Caki2 (cell line): ENCODE measurements at places on chromosomes 1 and 21.

DNA sequence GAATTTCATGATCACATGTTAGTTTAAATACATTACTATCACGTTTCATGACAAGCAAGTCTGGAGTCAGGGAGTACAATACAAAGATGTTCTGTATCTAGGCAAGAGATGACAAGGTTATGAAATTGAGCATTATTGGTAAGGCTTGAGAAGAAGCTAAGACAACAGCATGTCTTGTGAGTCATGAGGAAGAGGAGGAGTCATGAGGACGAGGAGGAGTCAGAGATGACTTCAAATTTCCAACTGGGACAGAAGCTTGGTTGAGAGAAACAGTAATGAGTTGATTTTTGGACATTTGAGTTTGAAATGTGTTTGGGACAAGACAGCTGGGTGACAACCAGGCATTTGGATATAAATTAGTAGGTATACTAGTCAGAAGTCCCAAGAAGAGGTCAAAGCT is 4.3 kb upstream of the UBE2U start:
- no peak for DNase-seq

- DNase-seq = no peak
Observed at GRCh38 chr1:74517599-74518051, 5.2 kb upstream of the LRRC53 start.

GRCh38 chr21:34890724-34891612 is 158.1 kb downstream of the RUNX1 start:
- no peak for DNase-seq

- no peak for DNase-seq
Observed at GRCh38 chr1:175200678-175201521, 8.3 kb upstream of the KIAA0040 start.

DNA sequence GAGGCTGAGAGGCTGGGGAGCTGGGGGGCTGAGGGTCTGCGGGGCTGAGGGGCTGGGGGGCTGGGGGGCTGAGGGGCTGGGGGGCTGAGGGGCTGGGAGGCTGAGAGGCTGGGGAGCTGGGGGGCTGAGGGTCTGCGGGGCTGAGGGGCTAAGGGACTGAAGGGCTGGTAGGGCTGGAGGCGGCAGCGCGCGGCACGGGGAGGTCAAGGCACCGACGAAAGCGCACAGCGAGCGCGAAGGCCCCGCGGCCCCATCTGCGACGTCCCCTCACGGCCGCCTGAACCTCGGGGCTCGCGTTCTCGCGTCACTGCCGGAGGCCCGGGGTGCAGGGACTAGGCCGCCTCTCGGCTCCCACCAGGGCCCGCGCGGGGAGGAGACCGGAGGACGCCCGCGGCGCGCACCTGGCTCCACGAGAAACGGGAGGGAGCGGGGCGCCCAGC is 356 bp downstream of the INTS11 start:
- DNase-seq = no peak

- DNase-seq = peak; percentile 48
Observed at GRCh38 chr1:184890539-184890973, 83.8 kb downstream of the NIBAN1 start.

DNA sequence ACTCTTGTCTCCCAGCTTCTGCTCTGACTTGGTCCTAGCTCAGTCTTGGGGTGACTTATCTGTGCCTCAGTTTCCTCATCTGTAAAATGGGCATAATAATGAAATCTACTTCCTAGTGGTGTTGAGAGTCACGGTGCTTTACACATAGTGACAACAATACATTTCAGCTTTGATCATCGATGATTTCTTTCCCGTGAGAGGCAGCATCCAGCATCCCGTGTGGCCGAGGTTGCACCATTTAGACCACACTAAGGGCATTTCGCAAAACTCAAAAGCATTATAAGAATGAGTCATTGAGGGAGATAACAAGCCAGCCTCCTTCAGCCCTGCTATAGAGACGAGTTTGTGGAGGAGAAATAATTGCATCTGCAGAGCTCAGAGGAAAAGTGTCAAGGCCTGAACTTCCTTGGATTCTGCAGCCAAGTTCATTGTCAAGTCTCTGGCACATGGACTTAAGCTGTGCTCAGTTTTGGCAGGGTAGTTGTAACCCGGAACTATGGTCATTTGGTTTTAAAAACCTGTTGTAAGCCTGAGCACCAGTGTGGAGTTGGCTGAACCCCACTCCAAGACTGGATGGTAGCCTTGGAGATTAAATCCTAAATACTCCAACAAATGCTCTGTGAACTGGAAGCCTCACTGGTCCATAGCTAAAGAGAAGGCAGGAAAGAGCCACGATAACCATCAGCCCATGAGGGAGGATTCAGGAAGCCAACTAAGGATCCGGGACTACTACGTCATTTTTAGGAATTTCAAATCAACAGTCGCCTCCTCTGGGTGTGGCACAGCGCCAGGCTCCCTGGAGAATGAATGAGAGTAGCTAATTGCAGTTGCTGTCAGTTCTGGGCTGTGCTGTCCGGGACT is 64.2 kb downstream of the TCP10L start:
- no peak for DNase-seq

GRCh38 chr1:159951551-159951950 is 2.5 kb downstream of the SLAMF9 start:
- DNase-seq = no peak

- DNase-seq = no peak
Observed at GRCh38 chr1:38791164-38791515, 68.4 kb downstream of the RRAGC start.

GRCh38 chr1:222772996-222773379 is 36.0 kb downstream of the FAM177B start:
- no peak for DNase-seq

GRCh38 chr1:45297666-45298356 is 28.9 kb upstream of the HPDL start:
- DNase-seq = no peak

DNA sequence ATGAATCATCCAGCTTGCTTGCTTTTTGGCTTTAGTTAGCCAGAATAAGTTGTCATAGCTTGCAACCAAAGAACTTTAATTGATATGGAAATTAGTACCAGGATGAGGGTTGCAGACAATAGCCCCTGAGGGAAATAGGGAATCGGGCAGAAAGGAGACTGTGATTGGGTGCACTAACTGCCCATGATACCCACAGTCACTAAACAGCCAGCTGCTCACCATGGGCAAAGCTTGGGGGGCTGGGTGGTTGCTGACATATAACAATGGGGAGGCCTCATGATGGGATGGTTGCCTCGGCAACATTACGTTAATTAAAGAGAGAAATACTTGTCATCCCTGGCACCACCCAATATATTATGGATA is 17.8 kb upstream of the PLA2G2E start:
- no peak for DNase-seq
